ENCODE measurements at places on chromosomes 1 and 21.

DNA sequence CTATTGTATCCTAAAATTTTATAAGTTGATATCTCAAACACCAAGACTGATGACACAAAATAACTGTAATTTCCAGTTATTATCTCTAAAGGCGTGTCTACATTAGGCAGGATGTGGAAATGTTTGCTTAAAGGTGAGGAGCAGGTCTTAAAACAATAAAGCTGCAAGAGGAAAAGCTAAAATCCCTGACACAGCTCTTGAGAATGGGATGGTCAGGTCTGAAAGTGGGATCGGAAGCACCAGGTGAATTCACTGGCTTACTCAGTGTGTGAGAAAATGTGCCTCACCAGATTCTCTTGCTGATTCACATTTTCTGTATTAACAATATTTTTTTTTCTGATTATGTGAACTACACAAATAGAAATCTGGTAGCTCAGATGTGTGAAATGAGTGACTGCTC, 421.9 kb upstream of the ADAMTS5 start:
- no peak for DNase-seq

GRCh38 chr1:48936436-48936835, 159.7 kb upstream of the BEND5 start:
- no peak for DNase-seq

- no peak for DNase-seq
Measured at GRCh38 chr1:29679316-29679715, 443.0 kb downstream of the PTPRU start.

- no peak for DNase-seq
Measured at GRCh38 chr1:30321246-30321910, 402.0 kb downstream of the MATN1 start.

- no peak for DNase-seq
Measured at GRCh38 chr1:150720703-150721102, at the start of gene HORMAD1. Gene HORMAD1 (minus strand): TSS chr1:150720895. CDS start chr1:150719505, 1,390 bp downstream.

- no peak for DNase-seq
Measured at GRCh38 chr21:36180963-36181362, 24.3 kb downstream of the DOP1B start.

DNA sequence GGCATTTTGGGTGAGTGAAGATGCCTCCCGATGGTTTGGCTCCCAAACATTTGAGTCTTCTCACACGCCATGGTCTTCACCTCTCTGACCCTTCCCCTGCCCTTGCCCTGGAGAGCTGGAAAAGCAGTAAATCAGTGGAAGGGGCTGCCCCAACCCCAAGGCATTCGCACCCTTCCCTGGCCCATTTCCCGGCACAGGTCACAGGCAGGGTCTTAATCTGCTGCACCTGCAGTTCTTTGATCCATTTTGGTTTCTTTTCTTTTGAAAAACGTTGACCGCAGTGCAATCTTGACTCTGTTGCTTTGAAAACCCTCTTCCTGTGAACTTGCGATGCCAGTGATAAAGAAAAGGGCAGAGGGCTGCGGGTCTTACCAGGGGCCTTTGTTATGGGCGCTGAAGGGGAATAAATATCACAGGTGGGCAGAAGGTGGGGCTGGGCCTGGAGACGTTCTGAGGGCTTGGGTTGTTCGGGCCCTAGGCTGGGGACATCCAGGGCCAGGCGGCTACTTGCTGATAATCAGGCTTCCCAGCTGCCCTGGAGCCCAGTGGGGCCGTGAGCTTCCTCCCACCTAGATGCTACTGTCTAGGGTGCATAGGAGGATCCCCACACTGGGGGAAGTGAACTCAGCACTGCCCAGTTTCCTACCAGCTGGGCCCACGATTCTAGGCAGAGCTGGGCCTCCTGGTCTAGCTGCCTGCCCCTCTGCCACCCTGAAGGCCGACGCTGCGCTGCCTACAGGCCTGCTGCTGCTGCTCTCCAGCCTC, 38.6 kb upstream of the EPS8L3 start:
- DNase-seq, result peak; percentile 14

GRCh38 chr1:8969937-8970336, 24.3 kb downstream of the CA6 start:
- DNase-seq, result peak; percentile 27

GRCh38 chr1:183551924-183552323, 38.3 kb downstream of the NCF2 start:
- no peak for DNase-seq

DNA sequence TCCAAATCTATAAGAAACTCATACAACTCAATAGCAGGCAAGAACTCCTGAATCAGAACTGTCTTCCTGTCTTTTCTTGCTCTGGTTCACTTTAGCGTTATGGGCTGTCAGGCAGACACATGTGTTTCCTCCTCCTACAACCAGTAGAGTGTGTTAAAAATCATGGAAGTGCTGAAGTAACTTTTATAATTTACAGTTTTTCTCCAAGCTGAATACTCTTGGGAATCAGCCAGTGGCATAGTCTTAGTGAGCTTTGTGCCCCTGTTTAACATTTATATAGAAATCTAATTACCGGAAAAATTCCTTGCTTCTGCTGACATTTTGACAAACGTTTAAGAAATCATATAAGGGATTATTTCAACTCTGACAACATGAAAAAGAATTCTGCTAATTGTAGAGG, 113.1 kb upstream of the RGS18 start:
- no peak for DNase-seq

GRCh38 chr1:216032961-216033614, 390.2 kb downstream of the USH2A start:
- DNase-seq, result no peak

GRCh38 chr1:78318011-78318410, 172.8 kb upstream of the PTGFR start:
- no peak for DNase-seq

GRCh38 chr1:159492575-159493323, 43.1 kb downstream of the OR10J5 start:
- DNase-seq, result no peak

GRCh38 chr1:10835822-10836421, 39.5 kb upstream of the CASZ1 start:
- no peak for DNase-seq

DNA sequence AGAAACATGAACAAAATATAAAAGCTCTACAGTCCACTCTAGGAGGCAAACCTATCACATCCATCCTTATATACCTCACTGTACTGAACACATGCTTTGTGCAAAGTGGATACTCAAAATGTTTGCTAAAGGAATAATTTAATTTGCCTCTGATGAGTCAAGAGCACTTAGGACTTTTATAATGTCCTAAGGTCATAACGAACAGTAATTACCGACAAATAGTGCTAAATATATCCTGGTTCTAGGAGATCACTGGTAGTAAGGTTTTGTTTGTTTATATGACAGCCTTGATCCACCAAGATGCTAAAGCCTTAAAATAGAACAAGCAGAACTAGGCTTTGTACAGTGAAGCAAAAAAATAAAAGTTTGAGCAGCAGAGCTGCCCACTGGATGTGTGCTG, 70.6 kb downstream of the GADD45A start:
- no peak for DNase-seq

- no peak for DNase-seq
Measured at GRCh38 chr21:34227386-34227852, 136.4 kb upstream of the KCNE2 start.

DNA sequence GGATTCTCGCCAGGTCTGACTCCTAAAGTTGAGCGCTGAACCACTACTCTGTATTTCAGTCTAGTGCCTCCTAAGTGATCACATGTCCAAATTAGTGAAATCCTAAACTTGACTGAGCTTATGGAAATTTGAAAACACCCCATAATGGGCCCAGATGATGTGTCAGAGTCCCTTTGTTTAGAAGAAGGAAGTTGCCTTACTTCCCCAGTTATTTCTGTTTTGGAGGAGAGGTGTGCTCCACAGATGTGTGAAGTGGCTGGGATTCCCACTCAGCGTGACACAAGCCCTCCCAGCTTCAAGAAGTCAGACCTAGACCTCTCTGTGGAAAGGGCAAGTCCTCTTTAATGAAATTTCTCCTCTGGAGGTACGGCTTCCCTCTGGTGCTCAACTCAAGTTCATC, 188.8 kb downstream of the TTLL7 start:
- DNase-seq, result no peak

- no peak for DNase-seq
Measured at GRCh38 chr1:8025671-8026144, 401 bp downstream of the ERRFI1 start.

GRCh38 chr1:159068886-159069285, 7.7 kb downstream of the AIM2 start:
- DNase-seq, result no peak

DNA sequence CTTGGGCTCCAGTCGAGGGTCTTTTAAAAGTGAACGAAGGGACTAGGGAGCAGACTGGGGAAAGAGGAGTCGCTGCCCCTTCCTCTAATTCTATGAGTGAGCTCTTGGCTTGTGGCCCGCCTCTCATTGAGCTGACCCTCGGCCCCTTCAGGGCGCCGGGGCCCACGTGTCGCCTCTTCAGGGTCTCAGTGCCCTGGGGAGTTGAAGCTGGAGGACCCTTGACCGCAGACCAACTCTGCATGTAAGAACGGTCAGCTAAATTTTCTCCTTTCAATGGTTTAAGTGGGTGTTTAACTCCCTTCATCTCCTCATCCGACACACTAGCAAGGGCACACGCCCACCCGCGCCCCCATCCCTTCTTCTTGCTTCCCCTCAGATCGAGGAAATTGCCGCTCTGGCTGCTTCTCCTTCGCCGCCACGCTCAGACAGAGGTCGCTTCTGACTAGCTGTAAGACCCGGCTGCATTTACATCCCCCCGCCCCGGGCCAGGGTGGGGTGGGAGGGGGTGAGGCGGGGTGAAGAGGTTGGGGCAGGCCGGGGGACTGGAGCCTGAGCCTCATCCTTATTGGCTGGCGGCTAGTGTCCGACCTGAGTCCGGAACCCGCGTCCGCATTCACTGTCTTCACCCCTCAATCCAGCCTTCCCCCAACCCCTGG, 10.9 kb downstream of the NR5A2 start:
- DNase-seq, result no peak

DNA sequence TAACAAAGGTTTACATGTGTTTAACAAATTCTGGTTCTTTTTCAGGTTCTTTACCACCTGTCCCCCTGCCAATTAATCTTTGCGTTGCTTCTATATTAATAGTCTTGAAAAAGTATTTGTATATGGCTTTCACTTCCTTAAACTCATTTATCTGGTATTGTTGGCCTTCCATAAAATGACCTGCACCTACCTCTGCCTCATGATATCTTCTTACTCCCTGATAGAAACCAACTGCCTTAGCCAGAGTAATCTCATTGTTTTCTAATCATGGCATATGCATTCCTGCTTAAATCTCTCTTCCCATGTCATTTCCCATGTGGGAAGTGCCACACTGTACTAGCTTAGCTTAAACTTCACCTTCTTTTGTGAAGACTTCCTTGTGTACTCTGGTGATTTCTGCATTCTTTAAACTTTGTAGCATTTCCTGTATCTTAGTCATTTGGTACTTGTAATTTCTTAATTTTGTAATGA, 8.7 kb downstream of the SMG7 start:
- no peak for DNase-seq

- DNase-seq, result no peak
Measured at GRCh38 chr1:178232949-178233348, 139.0 kb downstream of the RASAL2 start.

GRCh38 chr1:244659694-244660093, 6.8 kb downstream of the DESI2 start:
- DNase-seq, result no peak

- no peak for DNase-seq
Measured at GRCh38 chr1:78355656-78356055, 135.1 kb upstream of the PTGFR start.

- DNase-seq, result no peak
Measured at GRCh38 chr21:46168659-46169386, 13.4 kb upstream of the FTCD start.

- no peak for DNase-seq
Measured at GRCh38 chr21:16473988-16474387, 744.2 kb downstream of the USP25 start.

DNA sequence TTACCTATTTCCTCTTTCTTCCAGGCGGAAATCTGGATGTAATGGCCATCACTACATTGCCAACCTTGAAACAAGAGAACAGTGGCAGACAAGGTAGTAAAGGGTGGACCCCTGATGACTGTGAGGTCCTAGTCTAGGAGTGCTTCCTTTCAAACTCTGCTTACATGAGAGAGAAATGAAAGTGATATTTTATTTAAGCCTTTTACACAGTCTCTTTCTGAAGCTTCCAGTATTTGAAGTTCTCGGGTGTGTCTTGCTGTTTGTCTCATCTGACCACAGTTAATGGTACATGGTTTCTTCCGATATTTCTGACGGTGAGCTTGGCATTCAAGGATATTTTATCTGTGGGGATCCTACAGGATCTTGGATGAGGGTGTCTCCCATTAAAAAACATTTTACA, 215.2 kb downstream of the SLC45A1 start:
- no peak for DNase-seq

- DNase-seq, result no peak
Measured at GRCh38 chr1:23546897-23547584, 12.3 kb downstream of the ID3 start.

- DNase-seq, result no peak
Measured at GRCh38 chr1:172843444-172843843, 184.5 kb downstream of the FASLG start.

- no peak for DNase-seq
Measured at GRCh38 chr1:20180844-20181207, 5.1 kb upstream of the UBXN10 start.

DNA sequence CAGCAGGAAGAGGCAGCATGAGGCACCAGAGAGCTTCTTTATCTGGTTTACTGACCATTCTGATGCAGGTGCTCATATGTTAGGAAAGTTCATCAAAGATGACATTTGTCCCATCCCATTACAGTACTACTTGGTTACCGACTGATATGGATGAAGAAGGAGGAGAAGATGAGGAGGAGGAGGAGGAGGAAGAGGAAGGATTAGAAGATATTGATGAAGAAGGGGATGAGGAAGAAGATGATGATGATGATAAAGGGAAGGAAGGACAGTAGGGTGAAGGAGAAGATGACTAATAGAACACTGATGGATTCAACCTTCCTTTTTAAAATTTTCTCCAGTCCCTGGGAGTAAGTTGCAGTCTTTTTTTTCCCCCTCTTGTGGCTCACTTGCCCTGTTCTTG, 45.1 kb downstream of the ABL2 start:
- no peak for DNase-seq

GRCh38 chr1:168966636-168967035, 139.9 kb upstream of the ATP1B1 start:
- no peak for DNase-seq

- DNase-seq, result no peak
Measured at GRCh38 chr1:47926461-47926999, 70.7 kb downstream of the TRABD2B start.

- no peak for DNase-seq
Measured at GRCh38 chr1:2533365-2533764, 3.3 kb upstream of the HES5 start.

GRCh38 chr1:156489166-156489934, 11.2 kb downstream of the MEF2D start:
- DNase-seq, result peak; percentile 36

- no peak for DNase-seq
Measured at GRCh38 chr21:28828981-28829380, 163.7 kb downstream of the LTN1 start.

GRCh38 chr1:214566158-214567104, 15.0 kb upstream of the PTPN14 start:
- DNase-seq, result no peak

- no peak for DNase-seq
Measured at GRCh38 chr1:115078708-115079107, 10.6 kb downstream of the TSPAN2 start.

- DNase-seq, result no peak
Measured at GRCh38 chr1:9776685-9777084, 47.1 kb downstream of the CLSTN1 start.

Measured in activated CD4-positive, alpha-beta T cell treated with anti-CD3 and anti-CD28 coated beads, Interleukin-2, amount 50 U/mL, for 1 hour (primary cell).